GM12892 (cell line): ENCODE measurements at places on chromosomes 11 and 22.

- peak; percentile 19 for DNase-seq
These were observed 4.6 kb upstream of the MRGPRG start for GRCh38 chr11:3222941-3223915.

- DNase-seq = no peak
These were observed 38.9 kb downstream of the OR10A6 start for GRCh38 chr11:7892059-7892699.

DNA sequence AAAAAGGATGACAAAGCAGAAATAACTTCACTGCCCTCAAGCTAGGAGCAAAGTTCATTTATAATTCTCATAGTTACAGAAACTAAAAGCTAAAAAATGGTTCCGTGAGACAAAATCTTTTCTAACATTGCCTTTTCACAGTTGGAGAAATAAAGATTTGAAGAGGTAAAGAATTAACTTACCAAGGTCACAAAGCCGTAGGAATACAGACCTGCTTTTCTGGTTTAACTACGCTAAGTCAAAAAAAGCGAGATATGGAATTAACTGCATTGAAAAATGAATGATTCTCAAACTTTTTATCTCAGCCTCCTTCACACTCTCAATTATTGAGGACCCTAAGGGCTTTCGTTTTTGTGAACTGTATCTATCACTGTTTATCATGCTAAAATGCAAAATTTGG lies 95.3 kb downstream of the SLC17A6 start:
- no peak for DNase-seq

DNA sequence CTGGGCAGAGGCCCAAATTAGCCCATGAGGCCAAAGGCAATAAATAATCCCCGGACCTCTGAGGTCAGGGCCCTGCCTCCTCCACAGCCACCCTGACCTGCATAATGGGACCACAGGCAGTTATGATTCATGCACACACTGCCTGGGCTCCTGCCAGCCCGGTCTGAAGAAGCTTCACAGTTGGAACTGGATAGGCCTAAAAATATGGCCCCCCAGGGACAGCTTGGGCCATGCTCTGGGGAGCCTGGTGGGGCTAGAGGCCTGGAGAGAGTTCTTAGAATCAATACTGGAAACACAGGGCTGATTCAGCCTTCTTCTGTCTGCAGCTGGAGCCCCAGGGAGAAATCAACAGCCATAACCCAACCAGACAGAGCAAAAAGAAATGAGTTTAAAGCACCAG lies 112.8 kb upstream of the CADM1 start:
- no peak for DNase-seq

GRCh38 chr22:50034126-50035081 lies 21.8 kb upstream of the IL17REL start:
- no peak for DNase-seq

GRCh38 chr11:102883141-102883540 lies 8.4 kb upstream of the MMP12 start:
- no peak for DNase-seq
